Renal pelvis (tissue), 12 donors: ENCODE measurements at places on chromosomes 7 and 10. TPM values are rescaled to one million over a fixed set of nuclear protein-coding genes. Genes with fewer than 3 reads are reported as not detected.

- no peak for DNase-seq
Observed at GRCh38 chr7:81004098-81004497, 85.2 kb upstream of the SEMA3C start.

DNA sequence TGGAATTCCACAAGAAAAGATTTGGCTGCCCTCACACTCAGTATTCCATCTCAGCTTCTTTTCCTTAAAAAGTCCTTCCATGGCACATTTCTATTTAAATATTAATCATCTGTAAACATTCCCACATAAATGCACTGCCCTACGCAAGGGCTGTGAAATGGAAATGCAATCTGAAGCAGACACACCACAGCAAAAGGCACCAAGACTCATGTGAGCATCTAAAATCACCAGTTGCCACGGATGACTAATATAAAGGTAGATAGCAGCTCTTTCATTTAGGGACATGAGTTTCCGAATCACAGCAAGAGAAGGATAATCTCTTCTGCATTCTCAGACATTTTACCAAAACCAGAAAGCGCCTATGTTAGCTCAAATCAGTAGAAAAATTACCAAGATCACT, 31.6 kb downstream of the COA1 start:
- DNase-seq = no peak

- DNase-seq = no peak
Observed at GRCh38 chr10:133440633-133441285, 13.0 kb upstream of the SCART1 start.

- DNase-seq = no peak
Observed at GRCh38 chr7:1968397-1969111, 264.2 kb downstream of the MAD1L1 start.

GRCh38 chr7:52501696-52502095, 533.7 kb upstream of the POM121L12 start:
- DNase-seq = no peak

DNA sequence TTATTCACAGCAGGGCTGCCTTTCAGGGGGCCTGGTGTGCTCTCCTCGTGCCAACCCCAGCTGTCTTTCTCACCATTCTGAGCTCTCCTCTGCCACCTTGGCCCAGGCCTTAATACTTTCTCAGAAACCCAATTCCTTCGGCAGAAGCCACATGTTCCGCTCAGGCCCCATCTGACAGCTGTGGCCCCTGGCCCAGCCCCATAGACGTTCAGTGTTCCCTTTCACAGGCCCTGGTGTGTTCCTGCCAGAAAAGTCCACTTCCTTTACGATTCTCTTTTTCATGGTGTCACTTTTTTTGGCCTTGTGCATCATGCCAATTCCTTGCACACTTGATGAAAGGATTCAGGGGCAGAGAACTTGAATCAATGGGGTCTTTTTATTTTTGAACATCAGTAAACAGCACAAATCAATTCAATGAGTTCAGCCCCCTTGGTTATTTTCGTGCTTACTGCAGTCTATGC, 15.9 kb upstream of the GPNMB start:
- no peak for DNase-seq

The C7orf33 gene
- polyA plus RNA-seq = not detected

The OR2A12 gene
- polyA plus RNA-seq = not detected

DNA sequence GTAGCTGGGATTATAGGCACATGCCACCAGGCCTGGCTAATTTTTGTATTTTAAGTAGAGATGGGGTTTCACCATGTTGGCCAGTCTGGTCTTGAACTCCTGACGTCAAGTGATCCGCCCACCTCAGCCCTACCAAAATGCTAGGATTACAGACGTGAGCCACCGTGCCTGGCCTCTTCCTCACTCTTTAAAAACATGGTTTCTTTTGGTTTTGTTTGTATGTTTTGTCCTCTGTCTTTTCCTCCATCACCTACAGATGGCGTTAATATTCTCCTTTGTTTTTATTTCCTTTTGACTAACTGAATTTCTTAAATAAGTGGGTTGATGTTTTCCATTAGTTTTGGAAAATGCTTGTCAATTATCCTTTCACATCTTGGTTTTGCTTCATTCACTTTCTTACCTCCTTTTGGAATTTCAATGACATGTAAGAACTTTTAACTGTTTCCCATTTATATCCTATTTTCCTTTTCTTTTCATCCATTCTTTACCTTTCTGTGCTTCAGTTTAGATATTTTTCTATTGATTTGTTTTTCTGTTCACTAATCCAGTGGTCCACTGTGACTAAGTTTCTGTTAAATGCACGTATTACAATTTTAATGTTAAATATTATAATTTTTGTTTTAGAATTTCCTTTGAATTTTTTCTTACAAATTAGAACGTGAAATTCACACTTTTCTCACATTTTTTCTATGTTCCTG, 104.1 kb downstream of the ZNF467 start:
- DNase-seq = no peak
